GM23248 (cell line): ENCODE measurements at places on chromosomes 5 and 9.

GRCh38 chr5:158876263-158876942, 223.3 kb downstream of the EBF1 start:
- DNase-seq: peak; percentile 25

- peak; percentile 3 for DNase-seq
These were observed 33.9 kb upstream of the ABCA1 start for GRCh38 chr9:104961701-104962359.

- no peak for DNase-seq
These were observed 27.0 kb upstream of the ZNF354B start for GRCh38 chr5:178832618-178833201.

DNA sequence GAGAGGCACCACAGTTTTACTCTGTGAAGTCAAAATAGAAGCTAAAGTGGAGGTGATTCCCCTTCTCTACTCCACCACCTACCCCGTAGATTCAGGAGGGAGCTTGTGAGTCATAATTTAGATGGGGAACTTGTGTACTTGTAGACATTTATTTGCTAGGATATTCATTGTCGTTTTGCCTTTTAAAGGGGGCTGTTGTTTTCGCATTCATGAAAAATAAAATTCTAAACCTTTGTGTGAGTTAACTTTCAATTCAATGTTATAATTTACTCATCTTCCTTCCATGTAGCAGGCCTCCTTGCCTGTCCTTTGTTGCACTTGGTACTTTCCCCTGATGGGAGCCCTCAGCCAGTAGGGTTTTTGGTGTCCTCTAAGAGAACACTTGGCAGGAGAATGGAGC, 22.0 kb downstream of the SECISBP2 start:
- DNase-seq: no peak

DNA sequence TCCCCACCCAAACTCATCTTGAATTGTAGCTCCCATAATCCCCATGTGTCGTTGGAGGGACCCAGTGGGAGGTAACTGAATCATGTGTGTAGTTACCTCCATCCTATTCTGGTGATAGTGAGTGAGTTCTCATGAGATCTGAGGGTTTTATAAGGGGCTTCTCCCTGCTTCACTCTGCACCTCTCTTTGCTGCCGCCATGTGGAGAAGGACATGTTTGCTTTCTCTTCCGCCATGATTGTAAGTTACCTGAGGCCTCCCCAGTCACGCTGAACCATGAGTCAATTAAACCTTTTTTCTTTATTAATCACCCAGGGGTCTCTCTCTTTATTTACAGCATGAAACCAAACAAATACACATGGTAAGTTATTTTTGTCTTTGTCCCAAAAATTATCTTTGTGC, 726.1 kb downstream of the CDH18 start:
- no peak for DNase-seq

- no peak for DNase-seq
These were observed 185.9 kb downstream of the SEMA6A start for GRCh38 chr5:116388564-116389258.

DNA sequence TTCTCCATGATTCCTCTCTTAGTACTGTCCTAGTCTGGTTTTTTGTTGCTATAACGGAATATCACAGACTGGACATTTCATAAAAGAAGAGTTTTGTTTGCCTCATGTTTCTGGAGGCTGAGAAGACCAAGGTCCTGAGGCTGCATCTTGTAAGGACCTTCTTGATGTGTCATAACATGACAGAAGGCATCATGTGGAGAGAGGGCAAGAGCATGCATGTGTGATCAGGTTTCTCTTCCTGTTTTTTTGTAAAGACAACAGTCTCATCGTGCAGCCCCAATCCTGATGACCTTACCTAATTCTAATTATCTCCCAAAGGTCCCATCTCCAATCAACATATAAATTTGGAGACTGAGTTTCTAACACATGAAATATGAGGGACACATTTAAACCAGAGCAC, 108.4 kb downstream of the MSX2 start:
- DNase-seq: no peak

DNA sequence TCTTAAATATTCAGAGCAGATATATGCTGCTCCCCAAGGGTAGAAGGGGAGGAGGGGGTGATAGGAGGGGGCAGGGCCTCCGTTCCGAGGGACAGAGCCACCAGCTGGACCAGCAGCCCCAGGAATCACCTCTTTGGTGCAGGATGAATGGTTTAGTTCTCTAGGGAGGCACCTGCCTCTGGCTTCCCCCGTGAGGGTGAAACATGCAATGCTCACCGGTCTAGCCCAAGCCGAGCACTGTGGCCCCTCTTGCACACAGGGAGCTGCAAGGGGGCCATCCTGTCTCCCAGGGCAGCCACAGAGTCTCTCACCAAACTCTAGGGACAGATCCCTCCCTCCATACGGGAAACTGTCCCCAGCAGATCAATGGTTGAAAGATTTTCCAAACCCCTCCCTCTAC, 163.7 kb downstream of the DAB2IP start:
- no peak for DNase-seq

DNA sequence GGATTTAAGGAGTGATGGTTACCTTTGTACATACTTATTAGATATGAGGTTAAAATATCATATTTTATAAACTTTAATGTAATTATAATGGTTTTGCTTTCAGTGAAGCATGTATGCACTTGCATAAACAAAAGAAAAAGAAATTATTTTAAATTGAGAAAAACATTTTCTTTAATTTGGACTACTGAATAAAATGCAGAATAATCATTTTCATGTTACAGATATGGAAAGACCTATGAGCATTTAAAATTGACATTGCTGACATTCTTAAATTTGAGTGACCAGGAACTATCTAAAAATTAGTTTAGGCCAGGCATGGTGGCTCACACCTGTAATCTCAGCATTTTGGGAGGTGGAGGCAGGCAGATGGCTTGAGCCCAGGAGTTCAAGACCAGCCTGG, 49.2 kb downstream of the LIX1 start:
- DNase-seq: no peak

- DNase-seq: peak; percentile 61
These were observed 12.7 kb upstream of the AHRR start for GRCh38 chr5:308672-309271.

DNA sequence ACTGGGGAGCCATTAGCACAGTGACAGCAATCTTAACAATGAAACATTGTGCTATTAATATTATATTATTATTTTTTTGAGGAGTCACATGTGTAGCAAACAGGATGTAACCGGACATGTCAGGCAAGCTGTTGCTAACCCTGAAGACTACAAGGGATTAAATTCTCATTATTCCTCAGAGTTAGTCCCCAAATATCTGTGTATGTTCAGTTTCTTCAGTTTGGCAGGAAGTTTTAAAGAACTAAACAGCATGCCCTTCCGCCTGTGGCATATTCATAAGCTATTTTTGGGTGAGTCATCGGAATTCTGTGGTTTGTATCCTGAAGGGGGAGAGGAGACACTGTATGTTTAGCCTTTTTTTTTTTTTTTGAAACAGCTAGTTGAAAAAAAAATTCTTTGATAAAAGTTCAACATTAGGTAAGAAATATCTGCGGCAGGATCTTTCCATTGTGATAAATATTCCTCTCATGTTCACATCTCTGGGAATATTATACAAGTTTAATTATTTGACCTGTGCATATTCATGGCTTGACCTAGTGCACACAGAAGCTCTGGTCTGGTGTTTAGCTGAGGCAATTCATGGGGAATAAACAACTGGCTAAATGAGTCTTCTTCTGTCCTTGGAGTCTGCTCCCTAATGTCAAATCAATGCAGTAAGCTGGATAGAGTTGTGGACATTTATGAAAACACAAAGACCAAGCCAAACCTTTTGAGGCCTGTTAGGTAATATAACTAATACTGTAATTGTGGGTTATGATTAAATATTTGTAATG, 202.7 kb upstream of the CDKN2B start:
- DNase-seq: peak; percentile 95

DNA sequence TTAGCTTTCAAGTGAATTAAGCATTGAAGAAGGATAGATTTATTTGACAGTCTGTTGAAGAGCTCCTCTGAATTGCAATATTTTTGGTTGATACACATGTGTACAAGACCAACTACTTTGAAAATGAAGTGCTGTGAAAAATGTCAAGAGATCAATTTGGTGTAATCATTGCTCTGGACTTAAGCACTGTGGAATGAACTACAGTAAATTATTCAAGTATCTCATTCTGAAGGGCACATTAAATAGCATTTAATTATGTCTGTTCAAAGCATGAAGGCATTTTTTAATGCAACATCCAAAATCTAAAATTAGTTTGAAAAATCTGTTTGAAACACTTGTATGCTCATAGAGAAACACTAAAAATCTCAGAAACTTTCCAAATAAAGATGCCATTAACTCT, 107.5 kb downstream of the CDH18 start:
- DNase-seq: no peak

DNA sequence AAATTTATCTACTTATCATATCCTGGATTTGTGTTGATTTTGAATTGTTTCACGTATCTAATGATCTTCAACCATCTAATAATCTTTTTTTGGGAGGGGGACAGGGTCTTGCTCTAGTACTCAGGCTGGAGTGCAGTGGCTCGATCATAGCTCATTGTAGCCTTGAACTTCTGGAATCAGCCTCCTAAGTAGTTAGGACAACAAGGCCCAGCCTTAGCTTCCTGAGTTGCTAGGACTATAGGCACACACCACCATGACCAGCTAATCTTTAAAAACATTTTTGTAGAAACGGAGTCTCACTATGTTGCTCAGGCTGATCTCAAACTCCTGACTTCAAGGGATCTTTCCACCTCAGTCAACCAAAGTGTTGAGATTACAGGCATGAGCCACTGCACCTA, 34.6 kb downstream of the MRPS27 start:
- DNase-seq: no peak

DNA sequence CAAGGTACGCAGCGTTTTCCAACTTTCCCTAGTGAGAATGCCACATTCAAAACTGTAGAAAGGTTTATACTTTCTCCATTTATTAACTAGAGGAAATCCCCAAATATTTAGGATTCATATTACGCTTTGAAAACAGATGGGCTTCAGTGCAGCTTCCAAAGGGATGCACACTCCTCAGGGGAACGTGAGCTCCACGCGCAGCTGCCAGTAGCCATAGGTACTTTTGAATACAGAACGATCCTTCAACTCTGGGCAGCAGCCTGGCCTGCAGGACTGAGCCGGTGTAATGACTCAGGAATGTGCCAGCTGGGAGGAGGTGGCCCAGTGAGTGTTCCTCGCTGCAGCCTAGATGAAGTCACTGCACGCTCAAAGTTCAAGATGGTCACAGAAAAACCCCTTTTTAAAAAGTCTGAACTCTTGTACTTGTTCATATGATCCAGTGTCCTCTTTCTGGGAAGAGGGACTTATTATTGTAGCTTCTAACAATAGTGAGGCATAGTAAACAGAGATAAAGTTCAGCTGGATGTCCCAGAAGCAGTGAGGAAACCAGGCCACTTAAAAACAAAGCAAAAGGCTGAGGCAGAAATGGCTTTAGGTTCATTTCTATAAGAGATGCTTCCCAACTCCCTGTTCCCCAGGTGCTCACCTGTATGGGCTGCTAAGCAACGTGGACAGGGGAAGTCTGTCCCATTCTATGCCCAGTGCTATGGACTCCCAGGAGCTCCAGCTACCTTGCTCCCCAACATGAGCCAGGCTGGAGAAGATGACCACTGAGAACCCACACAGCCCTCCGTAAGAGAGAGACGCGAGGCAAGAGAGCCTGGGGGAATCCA, 130.0 kb downstream of the LHFPL2 start:
- DNase-seq: peak; percentile 93

DNA sequence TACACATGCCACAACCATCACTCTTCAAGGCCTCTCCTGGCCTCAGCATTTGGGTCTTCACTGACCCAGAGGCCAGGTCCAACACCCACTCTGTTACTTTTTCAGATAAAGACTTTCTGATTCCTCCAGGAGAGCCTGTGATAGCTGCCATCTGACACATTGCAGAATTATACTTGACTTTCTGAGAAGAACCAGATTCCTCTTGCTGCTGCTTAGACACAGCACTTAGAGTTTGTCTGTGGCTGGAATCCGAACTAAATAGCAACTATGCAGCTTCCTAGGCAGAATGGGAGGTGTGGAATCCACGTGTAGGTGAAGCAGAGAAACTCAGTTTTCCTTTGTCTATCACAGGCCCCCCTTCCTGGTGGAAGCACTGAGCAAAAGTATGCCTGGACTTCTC, 344.7 kb upstream of the SLC30A5 start:
- DNase-seq: no peak

- DNase-seq: no peak
These were observed 3.4 kb downstream of the ERAP2 start for GRCh38 chr5:96879665-96880064.

- peak; percentile 85 for DNase-seq
These were observed 73.2 kb upstream of the STXBP1 start for GRCh38 chr9:127538849-127539258.

GRCh38 chr5:367358-368130, 46.0 kb downstream of the AHRR start:
- no peak for DNase-seq

DNA sequence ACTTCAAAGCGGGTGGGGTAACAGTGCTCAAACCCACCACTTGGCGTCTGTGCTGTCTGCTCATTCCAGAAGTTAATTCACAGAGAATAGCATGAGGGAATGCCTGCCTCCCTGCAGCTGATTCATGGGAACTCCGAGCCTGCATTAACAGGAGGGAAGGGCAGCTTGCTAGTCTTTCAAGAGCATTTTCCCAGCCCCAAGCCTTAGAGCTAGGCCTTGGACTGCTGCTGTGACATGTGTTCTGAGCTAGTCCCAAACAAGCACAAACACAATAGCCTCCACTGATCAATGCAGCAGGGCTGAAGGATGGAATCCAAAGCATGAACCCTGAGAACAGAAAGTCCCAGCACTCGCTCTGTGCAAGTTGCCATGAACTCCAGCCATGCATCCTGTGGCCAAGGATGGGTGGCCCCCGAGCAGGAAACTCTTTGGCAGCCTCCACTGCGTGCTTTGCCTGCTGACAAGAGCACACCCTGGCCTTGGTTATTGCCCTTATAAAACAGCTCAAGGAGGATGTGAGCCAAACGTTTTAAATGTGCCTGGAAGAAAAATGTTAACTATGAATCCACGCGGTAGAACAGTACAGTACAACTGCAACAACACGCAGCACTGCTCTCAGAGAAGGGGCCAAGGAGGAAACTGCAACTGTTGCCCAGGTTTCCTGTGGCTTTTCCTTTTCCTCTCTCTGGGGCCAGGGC, 653.1 kb upstream of the KLF4 start:
- DNase-seq: peak; percentile 83

GRCh38 chr5:72141440-72142355, 34.4 kb downstream of the MAP1B start:
- DNase-seq: peak; percentile 91

GRCh38 chr5:92567831-92568450, 1013.1 kb downstream of the NR2F1-AS1 start:
- DNase-seq: no peak

DNA sequence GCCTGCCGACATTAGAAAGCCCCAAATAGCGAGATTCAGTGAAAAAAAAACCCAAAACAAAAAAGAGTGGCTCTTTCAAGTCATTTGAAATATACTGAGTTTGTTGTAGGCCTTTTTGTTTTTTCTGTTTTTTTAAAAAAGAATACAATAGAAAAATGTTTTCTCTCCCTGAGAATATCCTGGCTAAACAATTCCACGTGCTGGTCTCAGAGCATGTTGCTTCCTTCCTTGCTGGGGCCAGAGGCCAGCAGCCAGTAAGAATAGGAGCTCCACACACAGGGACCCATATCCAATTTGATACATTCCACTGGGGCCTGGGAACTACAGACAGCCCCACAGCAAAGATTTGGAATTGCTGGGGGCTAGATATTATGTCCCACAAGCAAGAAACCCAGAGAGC, 191.4 kb downstream of the HSPA4 start:
- DNase-seq: no peak

- no peak for DNase-seq
These were observed 50.1 kb upstream of the PDE4D start for GRCh38 chr5:59943452-59944113.

- no peak for DNase-seq
These were observed 47.0 kb downstream of the CCDC125 start for GRCh38 chr5:69285448-69286116.

GRCh38 chr5:123035918-123036390, 571 bp downstream of the PPIC start:
- DNase-seq: peak; percentile 75
